Left forelimb (tissue), 1 donor: ENCODE measurements at places on chromosomes 2 and 18.

GRCh38 chr18:58567453-58568196 is 61.3 kb downstream of the ALPK2 start:
- DNase-seq, result no peak

- DNase-seq, result no peak
Observed at GRCh38 chr2:199470361-199470671, 12.6 kb upstream of the SATB2 start.

DNA sequence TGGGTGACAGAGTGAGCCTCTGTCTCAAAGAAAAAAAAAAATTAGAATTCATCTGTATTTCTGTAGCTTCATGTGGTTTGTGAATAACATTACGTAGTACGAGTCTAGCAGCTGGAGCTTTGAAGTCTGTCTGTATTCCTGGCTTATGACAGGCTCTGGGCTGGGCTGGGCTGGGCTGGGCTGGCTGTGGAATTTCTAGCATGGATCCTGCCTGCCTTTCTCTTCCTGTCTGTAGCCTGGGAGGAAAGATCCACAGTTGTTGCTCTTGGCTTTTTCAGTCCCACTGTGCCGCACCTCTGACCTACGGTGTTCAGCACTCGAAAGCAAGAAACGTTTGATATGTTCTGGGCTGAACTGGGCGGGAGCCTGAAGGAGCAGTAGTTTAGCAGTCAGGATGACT is 55.4 kb downstream of the BOLA3 start:
- peak; percentile 51 for DNase-seq

GRCh38 chr18:12336171-12336613 is 28.2 kb downstream of the TUBB6 start:
- DNase-seq, result no peak

DNA sequence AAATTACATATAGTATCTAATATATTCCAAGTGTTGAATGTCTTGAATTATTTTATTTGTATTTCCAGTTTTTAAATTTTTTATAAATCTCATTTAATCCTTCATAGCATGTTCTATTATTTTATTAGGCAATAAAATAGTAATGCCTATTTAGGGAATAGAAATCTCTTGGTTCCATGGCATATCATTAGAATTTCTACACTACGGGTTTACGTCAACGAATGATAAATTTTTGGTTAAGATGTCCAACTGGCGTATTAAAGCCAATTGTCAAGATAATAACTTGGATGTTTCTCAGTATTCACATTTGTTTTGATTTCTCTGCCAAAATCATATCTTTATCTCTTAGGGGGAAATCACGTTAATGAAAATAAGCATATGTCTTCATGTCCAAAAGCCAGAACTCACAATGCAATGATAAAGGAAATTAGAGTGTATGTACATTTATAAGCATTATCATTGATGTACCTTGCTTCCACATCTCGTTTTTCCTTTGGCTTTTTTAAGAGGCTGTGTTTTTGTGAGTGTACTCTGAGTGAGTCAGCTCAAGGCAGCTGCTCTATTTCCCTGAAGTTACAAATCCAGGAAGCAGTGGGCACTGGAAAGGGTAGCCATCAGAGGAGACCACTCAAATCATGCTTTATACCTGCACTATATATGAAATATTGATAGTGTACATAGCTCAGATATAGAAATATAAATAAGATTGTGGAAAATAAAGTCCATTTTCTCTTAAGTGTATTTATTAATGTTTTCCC is 115.8 kb upstream of the PDE1A start:
- no peak for DNase-seq

DNA sequence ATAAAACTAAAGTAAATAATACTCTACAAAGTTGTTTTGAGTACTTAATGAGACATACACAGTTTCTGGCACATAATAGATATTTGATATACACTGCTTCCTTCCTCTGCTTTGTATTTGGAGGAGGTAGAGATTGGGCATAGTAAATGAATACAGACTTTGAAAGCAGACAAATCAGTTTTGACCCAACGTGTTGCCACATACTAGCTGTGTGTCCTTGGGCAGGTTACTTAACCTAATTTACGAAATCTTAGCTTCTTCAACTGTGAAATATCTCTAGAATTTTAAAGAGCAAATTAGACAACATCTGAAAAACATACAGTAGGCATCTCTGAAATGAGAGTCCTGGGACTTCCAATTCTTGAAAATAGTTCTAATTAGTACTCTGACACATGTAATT is 425.4 kb downstream of the TGIF1 start:
- DNase-seq, result no peak

DNA sequence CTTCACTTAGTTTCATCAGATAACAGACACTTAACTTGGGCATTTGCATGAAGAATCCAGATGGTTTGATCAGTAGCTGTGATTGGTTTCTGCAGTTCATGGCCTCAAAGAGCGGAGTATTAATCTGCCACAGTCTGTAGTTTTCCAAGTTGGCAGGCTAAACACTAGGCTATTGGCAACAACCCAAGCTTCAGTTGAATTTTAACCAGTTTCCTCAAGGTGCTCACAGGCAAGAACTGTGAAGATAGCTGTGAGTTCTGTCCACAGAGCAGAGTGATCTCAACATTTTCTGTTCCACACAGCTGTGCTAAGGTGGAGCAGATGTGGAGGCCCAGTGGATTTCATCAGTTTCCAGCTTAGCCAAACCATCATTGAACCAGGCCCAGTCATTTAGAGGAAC is 469.5 kb upstream of the LINC00305 start:
- DNase-seq, result no peak

DNA sequence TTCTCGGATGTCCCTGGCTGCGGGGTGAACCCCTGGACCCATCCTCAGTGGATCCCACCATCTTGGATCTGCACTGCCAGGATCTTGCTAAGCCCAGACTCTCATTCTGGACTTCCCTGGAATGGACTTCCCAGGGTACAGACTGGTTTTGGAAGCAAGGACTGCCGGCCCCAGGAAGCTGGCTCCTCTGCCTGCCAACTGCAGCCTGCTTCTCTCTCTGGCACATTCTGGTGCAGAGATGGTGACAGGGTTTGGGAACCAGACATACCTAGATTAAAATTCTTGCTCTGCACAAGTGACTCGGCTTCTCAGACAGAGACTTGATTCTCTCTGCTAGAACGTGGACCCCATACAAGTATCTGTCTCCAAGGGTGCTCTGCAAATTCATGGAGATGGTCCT is 29.4 kb downstream of the ACKR3 start:
- DNase-seq, result no peak

DNA sequence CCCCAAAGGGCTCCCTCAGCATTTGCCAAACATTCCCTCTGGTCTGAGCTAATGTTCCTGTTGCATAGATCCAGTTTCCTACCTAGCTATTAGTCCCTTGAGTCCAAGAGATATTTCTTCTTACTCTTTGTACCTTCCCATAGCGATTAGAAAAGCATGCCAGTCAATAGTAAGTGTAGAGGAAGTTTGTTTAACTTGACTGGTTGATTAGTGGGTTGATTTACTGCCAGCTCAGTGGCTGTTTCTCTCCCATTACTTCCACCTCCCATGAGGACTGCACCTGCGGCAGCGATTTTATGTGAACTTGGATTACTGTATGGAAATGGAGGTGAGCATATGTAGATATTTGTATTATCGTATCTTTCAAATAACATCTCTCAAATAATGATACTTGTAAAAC is 1748.4 kb upstream of the CELF4 start:
- no peak for DNase-seq

DNA sequence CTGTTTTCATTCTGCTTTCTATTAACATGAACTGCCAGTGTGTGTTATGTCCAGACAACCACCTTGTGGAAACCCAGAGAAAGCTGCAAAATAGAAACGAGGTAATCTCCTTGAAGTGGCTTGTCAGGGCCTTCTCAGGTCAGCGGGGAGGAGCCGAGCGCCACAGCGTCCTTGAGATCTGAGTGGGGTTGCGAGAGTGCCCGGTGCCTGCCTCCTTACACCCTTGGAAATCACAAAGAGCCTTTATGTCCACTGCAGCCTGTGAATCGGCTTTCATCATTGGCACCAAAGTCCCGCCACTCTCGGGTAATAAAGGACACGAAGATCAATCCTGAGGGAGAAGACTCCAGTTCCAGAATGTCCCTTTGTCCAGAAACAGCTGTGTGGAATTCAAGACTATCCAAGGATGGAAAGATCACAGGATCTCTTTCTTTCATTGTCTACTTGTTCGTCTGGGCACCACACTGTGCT is 135.2 kb downstream of the HRH4 start:
- DNase-seq, result no peak

DNA sequence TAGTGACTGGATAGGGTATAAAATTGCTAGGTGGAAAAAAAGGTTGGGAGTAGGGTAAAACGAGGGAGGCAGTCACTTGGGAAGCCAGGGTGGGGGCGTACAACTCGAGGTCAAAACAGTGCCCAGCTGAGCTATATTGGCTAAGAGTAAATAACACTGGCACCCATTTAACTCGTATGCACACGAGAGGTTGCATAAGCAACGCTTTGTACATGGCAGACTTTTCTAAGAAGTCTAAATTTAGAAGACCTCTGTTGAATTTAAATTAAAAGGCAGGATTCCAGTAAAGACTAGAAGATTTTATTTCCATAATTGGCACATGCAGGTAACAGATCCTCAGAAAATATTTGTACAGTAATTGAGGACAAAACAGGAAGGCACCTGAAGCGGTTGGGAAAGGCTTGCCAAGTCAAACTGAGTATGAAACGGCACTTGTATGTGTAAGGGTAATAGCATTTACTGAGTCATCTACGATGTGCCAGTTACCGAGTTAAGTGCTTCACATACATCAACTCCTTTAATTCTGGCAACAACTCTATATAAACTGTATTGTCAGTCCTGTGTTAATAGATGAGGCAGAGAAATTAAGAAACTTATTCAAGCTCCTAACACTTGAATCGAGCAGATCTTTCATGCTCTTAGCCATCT is 1.4 kb upstream of the MALT1 start:
- DNase-seq, result no peak

DNA sequence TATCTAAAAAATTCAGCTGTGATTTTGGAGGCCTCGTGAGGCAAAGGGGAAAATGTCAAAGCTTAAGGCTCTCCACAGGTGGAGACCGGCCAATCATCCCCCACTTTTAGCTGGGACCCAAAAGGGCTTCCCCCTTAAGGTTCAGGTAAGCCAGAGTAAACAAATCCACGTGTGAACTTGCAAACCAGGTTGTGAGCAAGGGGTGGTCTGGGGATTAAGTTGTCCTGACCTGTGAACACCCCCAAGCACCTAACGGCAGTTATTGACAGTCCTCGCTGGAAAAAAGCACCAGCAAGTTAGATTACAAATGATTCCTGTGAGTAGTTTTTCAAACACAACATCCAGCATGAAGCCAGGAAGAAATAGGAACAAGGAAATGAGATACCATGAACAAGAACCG is 42.9 kb downstream of the MYO7B start:
- peak; percentile 20 for DNase-seq

DNA sequence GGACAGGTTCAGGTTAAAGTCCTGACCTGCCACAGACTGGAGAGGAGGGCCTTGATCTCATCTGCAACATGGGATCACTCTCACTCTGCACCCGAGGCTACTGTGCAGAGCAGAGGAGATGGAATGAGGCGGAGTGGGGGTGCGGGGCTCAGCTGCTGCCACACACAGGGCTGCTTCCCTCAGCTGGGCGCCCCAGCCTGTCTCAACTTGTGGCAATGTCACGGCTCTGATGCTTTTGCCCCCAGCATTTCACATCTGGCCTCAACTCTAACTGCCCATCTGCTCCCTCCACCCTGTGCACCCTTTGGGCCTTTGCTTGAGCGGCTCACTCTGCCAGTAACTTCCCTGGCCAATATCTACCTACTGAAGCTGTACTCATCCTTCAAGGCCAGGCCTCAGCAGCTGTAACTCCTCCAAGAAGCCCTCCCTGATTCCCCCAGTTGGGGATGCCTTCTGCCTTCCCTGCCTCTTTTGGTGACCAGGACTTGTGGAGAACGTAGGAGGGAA is 70.3 kb downstream of the POLR1A start:
- DNase-seq, result no peak

GRCh38 chr2:215880970-215881369 is 132.4 kb downstream of the MREG start:
- no peak for DNase-seq

- no peak for DNase-seq
Observed at GRCh38 chr18:80023173-80023572, 11.1 kb upstream of the RBFA start.

- DNase-seq, result no peak
Observed at GRCh38 chr2:134148172-134148571, 105.7 kb upstream of the MGAT5 start.

DNA sequence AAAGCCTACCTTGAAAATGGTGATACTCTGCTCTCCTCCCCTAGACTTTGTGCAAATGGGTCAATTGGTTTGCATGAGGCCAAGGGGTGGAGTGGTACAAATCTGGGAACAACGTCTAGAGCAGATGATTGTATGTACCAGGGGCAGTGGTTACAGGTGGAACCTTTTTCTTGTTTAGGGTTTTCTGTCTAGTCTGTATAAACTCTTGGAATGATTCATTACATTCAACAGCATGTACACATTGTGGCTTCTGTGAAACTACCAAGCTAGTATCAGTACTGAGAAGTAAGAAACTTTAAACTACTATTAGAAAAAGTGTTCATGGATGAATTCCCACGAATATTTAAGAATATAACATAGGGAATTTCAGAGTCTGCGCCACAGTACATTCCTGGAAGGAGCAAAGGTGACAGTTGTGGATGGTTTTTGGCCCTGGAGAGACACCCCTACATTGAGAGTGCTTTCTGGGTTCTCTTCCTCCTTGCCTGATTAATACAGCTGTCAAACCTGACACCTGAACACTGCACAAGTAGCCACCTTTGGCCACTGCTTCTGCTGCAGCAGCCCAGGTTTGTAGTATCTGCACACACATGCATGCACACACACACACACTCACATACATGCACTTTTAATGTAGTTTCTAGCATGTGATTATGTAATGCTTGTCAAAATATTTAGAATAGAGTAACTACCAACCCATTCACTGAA is 30.0 kb downstream of the CFAP221 start:
- DNase-seq, result no peak

DNA sequence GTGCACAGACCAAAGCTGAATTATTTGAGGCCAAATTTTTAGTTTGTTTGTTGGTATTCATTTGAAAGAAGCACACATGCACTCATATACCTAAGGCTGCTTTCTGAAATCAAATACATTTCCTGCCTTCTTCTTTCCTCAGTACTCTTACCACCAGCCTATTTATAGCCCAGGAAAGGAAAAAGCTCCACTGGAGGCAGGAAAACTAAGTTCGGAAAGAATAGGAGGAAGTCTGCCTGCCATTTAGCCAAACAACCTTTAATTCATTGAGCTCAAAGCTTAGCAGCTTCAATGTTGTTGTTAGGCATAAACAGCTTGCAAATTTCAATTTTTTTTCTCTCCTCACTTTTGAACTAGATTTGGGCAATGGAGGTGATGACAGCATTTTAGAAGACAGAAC is 40.4 kb upstream of the RASGRP3 start:
- DNase-seq, result no peak

- no peak for DNase-seq
Observed at GRCh38 chr2:109392816-109393661, 220.7 kb downstream of the SEPTIN10 start.
